ENCODE measurements at places on chromosomes 3 and 15. TPM values are rescaled to one million over a fixed set of nuclear protein-coding genes. Genes with fewer than 3 reads are reported as not detected.

WDR72 gene
- total RNA-seq = not detected

STAC gene
- 0.13 TPM for total RNA-seq

UBAP1L gene
- total RNA-seq = 2.7 TPM

KCNMB2 gene
- total RNA-seq = not detected

CALML4 gene
- 2.2 TPM for total RNA-seq

PLSCR5 gene
- total RNA-seq = not detected

C3orf80 gene
- total RNA-seq = 0.13 TPM

ZMYND10 gene
- total RNA-seq = 4.2 TPM

SCAMP5 gene
- 6.3 TPM for total RNA-seq

KLHL40 gene
- total RNA-seq = not detected

GALNT15 gene
- total RNA-seq = 26.9 TPM

AADACL2 gene
- total RNA-seq = not detected

FSTL1 gene
- total RNA-seq = 2,986 TPM

SLC9C1 gene
- total RNA-seq = under 0.01 TPM

TKT gene
- total RNA-seq = 431 TPM

CACNA2D3 gene
- total RNA-seq = 17.7 TPM

PFKFB4 gene
- 13.3 TPM for total RNA-seq

DUOX1 gene
- 0.13 TPM for total RNA-seq

RBM15B gene
- total RNA-seq = 35.1 TPM

SLC12A8 gene
- 1.6 TPM for total RNA-seq

OGG1 gene
- total RNA-seq = 18.6 TPM

AHSG gene
- total RNA-seq = 0.11 TPM

KNG1 gene
- total RNA-seq = not detected

TRIM42 gene
- total RNA-seq = not detected

CELSR3 gene
- 1.4 TPM for total RNA-seq

MYO1E gene
- total RNA-seq = 205 TPM

MINDY2 gene
- 23.7 TPM for total RNA-seq

SUCNR1 gene
- under 0.01 TPM for total RNA-seq

FAM3D gene
- not detected for total RNA-seq

MESP1 gene
- total RNA-seq = 0.26 TPM

NDN gene
- total RNA-seq = 71.0 TPM

LMAN1L gene
- not detected for total RNA-seq

KLHDC8B gene
- total RNA-seq = 17.2 TPM

PTPRG gene
- 110 TPM for total RNA-seq

FILIP1L gene
- 13.0 TPM for total RNA-seq

CCR4 gene
- not detected for total RNA-seq

EPHB3 gene
- total RNA-seq = 8.5 TPM

TMEM87A gene
- total RNA-seq = 81.8 TPM

All from articular chondrocyte of knee joint (primary cell).